Activated CD4-positive, alpha-beta T cell treated with anti-CD3 and anti-CD28 coated beads, Interleukin-2, amount 10 ng/mL, durations not matched to agents 7 days and 5 days (primary cell): ENCODE measurements at places on chromosomes 2 and 18. TPM values are rescaled to one million over a fixed set of nuclear protein-coding genes. Genes with fewer than 3 reads are reported as not detected.

CFAP210 gene
- not detected for total RNA-seq

C1GALT1C1L gene
- total RNA-seq = not detected

CRYGA gene
- not detected for total RNA-seq

GNAL gene
- total RNA-seq = 0.27 TPM

SCYGR6 gene
- total RNA-seq = not detected

CTIF gene
- 1.5 TPM for total RNA-seq

NXPH2 gene
- not detected for total RNA-seq

C2orf81 gene
- total RNA-seq = 3.0 TPM

RBM44 gene
- total RNA-seq = 1.3 TPM

ZNF516 gene
- 3.9 TPM for total RNA-seq

FBXO11 gene
- 58.5 TPM for total RNA-seq

ANKRD44 gene
- total RNA-seq = 283 TPM

INHBB gene
- total RNA-seq = not detected

UBE2E3 gene
- 33.3 TPM for total RNA-seq

ACMSD gene
- not detected for total RNA-seq

SGPP2 gene
- 0.67 TPM for total RNA-seq

ITGB6 gene
- total RNA-seq = not detected

DRC1 gene
- not detected for total RNA-seq

IL1F10 gene
- not detected for total RNA-seq

GPC1 gene
- 7.5 TPM for total RNA-seq

TMEFF2 gene
- not detected for total RNA-seq

ZRANB3 gene
- total RNA-seq = 7.4 TPM

CIB4 gene
- not detected for total RNA-seq

RAB17 gene
- not detected for total RNA-seq

WDR12 gene
- 51.4 TPM for total RNA-seq

CYTIP gene
- total RNA-seq = 234 TPM

REG3G gene
- not detected for total RNA-seq

PPP4R3B gene
- total RNA-seq = 80.9 TPM

AKAIN1 gene
- not detected for total RNA-seq

NAT8 gene
- not detected for total RNA-seq

NTSR2 gene
- not detected for total RNA-seq

MARCHF4 gene
- not detected for total RNA-seq

FBXO15 gene
- 0.89 TPM for total RNA-seq

RAD51AP2 gene
- total RNA-seq = not detected

CRYBA2 gene
- total RNA-seq = not detected

RAB27B gene
- total RNA-seq = 5.2 TPM

C2orf66 gene
- 0.44 TPM for total RNA-seq

FSIP2 gene
- total RNA-seq = 0.17 TPM

ZSWIM2 gene
- not detected for total RNA-seq

REG1B gene
- not detected for total RNA-seq

GPR55 gene
- 9.2 TPM for total RNA-seq
